ENCODE measurements at places on chromosomes 5 and 9.
A peak's percentile ranks its signal among the peaks of the same experiment; 100 is the strongest.

GRCh38 chr9:76490249-76490990, 31.4 kb downstream of the GCNT1 start:
- DNase-seq, result no peak

DNA sequence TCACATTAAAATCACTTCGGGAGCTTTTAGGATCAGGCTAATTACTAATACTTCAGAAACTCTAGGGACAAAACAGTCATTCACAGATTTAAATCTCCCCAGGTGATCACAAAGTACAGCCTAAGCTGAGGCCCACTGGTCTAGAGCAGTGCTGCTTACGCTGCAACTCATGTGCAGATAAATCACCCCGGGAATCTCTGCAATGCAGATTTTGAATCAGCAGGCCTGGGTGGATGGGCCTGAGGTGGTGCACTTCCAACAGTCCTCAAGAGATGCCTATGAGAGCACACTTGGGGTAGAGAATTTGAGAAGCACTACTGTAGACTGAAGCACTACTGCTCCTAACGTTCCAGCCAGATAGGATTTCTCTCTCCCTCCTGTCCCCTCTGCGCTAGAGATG, 28.4 kb downstream of the CSF1R start:
- no peak for DNase-seq

DNA sequence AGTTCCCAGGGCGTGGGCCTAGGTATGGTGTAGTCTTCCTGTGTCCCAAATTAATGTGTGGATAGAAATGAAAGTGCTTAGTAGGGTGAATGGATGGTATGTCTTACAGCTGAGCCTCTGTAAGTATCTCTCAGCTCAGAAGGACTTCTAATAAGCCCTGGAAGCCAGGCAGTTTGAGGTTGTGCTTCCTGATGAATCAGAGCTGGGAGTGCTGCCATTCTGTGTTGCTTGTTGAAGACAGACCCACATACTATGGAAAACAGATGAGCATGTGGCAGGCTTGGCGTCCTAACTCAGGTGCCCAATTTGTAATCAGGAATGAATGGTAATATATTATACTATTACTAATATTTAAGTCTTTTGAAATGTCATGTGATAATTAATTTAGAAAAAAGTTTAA, 69.8 kb downstream of the CMYA5 start:
- DNase-seq, result no peak

- DNase-seq, result no peak
These were observed 99.3 kb downstream of the SEMA6A start for GRCh38 chr5:116475338-116475737.

- no peak for DNase-seq
These were observed 112.3 kb upstream of the SMIM23 start for GRCh38 chr5:171673328-171673727.

GRCh38 chr5:57478826-57479225, 3.8 kb downstream of the ACTBL2 start:
- no peak for DNase-seq

- no peak for DNase-seq
These were observed 180.8 kb downstream of the CARTPT start for GRCh38 chr5:71899865-71900342.

GRCh38 chr5:124935065-124935464, 188.6 kb upstream of the ZNF608 start:
- DNase-seq, result no peak

DNA sequence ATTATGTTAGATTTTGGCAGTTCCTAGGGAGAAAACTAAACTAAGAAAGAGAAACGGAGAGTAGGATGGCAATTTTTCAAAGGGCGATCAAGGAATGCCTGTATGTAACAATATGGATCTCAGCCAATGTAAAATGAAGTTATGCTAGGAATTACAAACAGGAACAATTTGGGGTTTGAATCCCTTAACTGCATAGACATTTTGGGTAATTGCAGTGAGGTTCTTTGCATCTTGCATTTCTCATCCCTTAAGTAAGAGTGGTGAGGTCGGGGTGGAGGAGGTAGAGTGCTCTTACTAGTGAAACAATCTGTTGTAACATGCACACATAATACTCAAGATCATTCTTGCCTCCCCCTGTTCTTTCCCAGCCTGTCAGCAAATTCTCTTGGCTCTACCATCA, 137.6 kb downstream of the NPR3 start:
- no peak for DNase-seq

- no peak for DNase-seq
These were observed 51.7 kb upstream of the RIC1 start for GRCh38 chr9:5577225-5577624.

DNA sequence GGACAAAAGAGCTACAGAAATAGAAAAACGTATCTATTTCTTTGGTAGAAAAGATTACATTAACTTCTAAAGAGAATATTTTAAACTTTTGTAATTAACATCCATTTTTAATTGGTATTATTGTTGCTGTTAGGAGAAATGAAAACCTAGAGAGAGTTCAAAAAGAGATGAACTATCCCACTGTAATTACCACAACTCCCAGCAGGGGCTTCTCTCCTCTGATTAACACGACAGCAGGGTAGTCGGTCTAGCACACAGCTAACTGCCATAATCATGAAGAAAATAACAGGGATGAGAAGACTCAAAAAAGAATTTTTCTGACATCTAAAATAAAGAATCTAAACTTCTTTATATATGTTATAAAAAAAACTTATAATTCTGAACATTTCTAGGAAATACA, 86.2 kb upstream of the CDH9 start:
- no peak for DNase-seq

GRCh38 chr5:140443-140829, 48.5 kb downstream of the PLEKHG4B start:
- no peak for DNase-seq

DNA sequence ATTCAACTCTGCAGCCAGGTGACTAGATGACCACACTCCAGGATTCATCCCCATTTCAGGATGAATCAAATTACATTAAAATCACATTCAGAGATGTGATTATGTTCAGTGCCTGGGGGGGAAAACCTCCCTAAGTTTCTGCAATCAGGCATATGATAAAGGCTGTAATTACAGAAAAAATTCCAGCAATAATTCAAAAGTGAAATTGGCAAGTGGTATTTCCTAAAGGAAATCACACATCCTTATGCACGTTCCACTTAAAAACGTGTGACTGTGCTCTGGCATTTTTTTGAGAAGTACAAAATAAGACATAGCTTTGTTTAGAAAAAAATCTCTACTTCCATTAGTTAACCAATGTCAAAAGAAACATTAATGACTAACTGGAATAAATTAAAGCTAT, 5.3 kb downstream of the SLC24A2 start:
- no peak for DNase-seq

DNA sequence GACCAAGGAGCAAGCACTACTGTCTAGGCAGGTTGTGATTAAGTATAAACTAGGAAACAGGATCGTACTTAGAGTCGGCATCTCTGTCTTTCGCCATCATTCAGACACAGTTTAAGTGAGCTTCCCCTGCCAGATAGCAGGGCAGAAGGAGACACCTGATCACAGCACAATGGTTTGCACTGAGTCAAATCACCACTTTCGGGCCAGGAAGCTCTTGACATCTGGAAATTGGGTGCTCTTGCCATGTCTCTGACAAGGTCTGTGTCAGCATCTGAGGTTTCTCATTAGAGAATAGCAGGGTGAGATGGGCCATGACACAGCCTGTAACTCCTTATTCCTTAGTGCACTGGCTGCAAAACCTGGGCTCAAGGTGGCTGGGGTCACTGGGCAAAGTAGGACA, 8.3 kb downstream of the ADRB2 start:
- DNase-seq, result no peak

- no peak for DNase-seq
These were observed 11.2 kb downstream of the POC5 start for GRCh38 chr5:75706016-75706415.

GRCh38 chr9:4237748-4238511, 61.9 kb downstream of the GLIS3 start:
- no peak for DNase-seq

GRCh38 chr5:136149891-136150290, 17.2 kb downstream of the SMAD5 start:
- DNase-seq, result no peak

DNA sequence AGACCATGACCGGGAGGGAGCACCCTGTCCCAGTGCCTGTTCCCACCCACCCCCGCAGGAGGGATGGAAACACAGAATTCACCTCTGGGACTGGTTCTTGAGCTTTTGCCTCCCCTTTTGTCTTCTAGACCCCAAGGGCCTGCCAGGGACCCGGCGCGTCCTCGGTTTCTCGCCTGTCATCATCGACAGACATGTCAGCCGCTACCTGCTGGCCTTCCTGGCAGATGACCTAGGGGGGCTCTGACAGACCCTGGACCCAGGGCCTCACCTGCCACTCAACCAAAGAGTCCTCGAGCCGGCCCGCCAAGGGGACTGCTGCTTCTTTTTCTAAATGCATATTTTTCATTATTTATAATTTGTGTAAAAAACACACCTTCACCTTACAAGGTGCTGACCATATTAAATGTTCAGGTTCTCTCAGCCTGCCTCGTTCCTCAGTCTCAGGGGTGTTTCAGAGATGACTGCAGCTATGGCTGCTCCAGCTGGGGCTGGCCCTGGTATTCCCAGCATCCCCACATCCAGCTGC, 16.9 kb downstream of the CARD19 start:
- DNase-seq, result no peak

DNA sequence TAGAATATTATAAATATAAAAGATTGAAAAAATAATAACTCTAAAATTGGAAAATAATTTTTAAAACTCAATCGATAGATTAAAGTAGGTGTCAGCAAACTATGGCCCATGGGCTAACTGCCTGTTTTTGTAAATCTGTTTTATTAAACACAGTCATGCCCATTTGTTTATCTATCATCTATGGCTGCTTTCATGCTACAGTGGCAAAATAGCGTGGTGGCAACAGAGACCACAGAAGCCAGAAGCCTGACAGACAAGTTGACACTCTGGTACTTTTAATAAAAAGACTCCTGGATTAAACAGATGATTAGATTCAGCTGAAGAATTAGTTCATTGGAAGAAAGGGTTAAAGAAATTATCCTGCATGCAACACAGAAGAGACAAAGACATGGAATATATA, 400.7 kb upstream of the RORB start:
- DNase-seq, result no peak

- DNase-seq, result no peak
These were observed 437.2 kb upstream of the EDIL3 start for GRCh38 chr5:84821924-84822323.

GRCh38 chr5:110625376-110625999, 101.0 kb downstream of the TMEM232 start:
- DNase-seq, result peak; percentile 58

DNA sequence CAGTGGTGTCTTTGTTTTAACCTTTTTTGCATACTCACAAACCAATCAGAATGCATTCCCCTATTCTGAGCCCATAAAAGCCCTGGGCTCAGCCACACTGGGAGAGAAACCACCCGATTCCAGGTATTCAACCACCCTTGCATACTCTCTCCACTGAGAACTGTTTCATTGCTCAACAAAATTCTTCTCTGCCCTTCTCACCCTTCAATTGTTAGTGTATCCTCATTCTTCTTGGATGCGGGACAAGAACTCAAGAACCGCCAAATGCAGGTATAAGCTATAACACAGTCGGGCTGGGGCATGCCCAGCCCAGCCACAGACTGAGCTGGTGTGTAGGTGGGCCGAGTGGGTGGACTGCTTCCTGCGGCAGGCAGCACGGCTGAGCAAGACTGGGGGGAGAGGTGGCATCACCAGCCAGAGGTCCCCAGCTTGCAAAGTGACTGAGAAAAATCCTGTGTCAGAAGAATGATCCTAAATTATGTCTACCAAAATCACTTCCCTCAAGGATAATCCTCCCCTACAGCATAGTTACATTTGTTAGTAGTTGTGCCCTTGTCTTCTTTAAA, 141.0 kb downstream of the SSBP2 start:
- DNase-seq, result no peak

DNA sequence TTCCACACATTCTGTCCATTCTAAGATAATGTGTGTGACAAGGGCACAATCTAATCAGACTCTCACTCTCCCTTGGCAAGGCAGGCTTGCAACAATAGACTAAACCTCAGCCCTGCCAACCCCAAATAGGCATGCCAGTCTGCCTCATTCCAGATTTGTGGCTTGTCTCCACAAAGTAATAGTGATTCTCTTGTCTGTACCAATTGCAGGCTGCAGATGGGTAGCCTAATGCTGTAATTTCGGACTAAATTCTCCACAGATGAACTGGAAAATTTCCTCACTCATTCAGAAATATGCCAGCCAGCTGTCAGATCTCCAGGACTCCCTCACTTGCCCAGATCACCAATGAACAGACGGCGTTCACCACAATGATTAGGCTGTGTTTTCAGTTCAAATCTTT, 413.6 kb downstream of the ELAVL2 start:
- peak; percentile 93 for DNase-seq

DNA sequence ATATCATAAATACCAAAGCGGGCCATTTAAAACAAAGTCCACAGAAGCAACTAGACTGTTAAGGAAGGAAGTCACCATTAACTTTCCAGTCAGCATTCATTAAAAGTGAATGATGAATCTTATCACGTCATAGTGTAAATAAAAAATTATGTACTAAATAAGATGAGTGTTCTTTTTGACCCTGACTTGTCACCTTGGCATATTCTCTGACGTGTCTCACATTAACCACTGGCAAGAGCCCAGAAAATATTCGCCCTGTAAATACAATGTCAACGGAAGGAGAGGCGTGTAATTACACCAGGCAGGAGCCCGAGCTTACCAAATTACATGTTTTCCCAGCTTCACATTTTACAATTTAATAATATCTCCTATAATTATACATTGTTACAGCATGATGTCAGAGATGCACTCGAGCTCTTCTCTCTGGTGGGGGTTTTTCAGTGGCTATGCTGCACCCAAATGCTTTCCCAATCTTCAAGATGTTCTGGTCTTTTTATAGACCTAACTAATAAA, 29.3 kb upstream of the UBE2QL1 start:
- no peak for DNase-seq

DNA sequence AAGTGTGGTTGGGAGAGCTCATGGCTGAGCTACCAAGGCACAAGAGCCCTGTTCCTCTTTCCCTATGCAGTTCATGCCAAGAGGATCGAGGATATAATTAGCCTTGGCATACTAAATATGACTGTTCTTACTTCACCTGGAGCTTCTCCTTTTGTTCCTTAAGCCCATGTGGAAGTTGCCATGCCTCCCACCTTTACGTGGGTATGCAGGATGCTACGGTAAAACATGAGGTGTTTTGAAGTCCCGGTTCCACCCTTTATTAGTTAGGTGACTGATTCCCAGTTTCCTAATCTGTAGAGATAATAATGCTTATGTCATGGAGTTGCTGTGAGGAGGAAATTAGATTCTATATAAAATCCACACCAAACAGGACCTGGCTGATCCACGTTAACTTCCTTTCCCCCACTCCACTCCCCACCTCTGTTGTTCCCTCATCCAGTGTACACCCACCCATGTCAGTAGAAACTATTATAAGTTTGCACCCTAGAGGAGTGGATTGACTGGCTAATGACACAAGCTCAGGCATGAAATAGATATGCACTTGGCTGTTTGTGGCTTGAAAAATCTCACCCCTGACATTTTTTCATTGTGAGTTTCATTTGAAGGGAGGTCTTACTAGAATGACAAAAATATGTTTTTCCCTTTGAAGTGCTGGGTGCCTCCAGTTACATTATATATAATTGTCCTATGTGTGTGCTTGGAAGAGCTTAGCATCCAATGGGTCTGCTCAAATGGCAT, 36.8 kb upstream of the SHOC1 start:
- DNase-seq, result no peak

Data from spinal cord (tissue), 10 donors.